A172 (cell line): ENCODE measurements at places on chromosomes 5 and 9. TPM values are rescaled to one million over a fixed set of nuclear protein-coding genes. Genes with fewer than 3 reads are reported as not detected.
A peak's percentile ranks its signal among the peaks of the same experiment; 100 is the strongest.

DNA sequence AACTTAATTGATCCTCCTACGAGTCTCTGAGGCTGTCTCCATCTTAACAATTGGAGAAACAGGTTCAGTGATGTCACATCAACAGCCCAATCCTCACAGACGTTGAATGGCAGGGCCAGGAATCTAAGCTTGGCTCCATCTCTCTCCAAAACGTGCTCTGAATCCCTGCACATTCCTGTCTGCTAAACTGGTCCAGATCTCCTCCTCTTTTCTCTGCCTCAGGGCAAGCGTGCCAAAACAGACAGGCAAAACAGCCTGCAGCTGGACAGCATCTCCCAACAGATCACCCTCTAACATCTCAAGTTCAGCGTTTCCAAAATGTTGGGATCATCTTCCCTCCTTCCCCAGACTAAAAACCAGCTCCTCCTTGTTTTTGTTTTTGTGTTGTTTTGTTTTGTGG is 6.6 kb downstream of the FBP1 start:
- DNase-seq = no peak

DNA sequence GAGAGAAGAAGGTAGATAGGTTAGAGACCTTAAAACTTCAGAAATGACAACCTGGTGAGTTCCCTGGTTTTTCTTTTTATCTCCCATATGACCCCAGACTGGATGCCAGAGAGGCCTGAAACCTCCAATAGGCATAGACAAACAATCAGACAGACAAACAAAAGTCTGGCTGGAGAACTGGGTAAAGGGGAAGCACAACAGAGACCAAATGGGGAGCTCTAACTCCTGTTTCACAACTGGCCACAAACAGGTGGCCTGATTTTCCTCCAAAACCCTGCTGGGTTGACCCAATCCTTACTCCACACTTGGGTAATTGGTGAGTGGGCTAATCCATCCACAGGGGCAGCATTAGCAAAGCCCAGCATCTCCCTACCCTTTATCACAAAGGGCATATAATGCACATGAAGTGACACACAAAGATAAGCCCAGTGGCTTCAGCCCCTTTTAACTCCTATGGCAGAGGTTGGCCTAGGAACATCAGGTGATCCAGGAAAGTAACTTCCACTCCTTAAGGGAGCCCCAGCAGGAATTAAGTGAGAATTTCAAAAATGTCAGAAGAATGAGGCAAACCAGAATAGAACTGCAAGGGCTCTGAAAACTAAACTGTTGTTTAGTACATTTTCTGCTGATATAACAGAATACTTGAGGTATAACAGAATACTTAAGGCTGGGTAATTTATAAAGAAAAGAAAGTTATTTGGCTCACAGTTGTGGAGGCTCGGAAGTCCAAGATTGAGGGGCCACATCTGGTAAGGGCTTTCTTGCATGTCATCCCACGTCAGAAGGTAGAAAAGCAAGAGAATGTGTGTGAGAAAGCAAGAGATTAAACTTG is 60.9 kb upstream of the ROR2 start:
- no peak for DNase-seq

DNA sequence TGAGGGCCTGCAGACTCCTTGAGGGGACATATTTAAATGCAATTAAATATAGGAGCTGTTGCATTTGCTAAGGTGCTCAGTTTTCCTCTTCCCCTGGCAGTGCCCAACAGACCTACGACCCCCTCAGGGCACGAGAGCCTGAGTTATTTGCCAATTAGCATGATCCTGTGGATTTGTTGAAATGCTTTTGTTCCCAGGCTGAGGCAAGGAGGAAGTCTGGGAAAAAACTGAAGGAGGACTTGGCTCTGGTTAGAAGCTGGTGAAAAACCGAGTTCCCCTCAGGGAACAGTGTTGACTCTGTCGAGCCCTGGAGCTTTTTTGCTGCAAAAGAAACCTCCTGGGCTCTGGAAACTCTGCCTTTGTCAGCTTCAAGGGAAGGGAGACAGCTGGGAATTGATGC is 103.6 kb upstream of the SHB start:
- DNase-seq = no peak

ADGRD2 gene
- not detected in 2 replicates for total RNA-seq

PDE8B gene
- 0.05 TPM in 1 of 2 replicates, not detected in the other for total RNA-seq

DDX4 gene
- not detected in 2 replicates for total RNA-seq

DNA sequence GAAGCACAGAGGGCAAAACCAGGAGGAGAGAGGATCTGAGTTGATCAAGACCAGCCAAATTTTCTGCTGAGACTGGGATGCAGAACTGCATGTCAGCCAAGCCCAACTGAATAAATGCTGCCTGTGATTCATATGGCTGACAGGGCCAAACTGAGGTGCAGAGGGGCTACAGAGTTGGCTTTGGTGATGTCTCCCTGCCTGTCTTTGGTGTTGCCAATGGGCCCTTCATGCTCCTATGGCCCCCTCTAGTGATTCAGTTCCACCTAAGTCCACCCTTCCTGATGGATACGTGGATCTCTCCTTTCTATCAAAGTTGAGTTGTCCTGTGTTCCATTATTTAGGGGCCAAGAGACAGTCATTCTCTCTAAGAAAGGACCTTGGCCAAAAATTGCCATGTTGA is 163.6 kb upstream of the TLE4 start:
- no peak for DNase-seq

- no peak for DNase-seq
Observed at GRCh38 chr5:150490754-150491153, 17.2 kb upstream of the NDST1 start.

DNA sequence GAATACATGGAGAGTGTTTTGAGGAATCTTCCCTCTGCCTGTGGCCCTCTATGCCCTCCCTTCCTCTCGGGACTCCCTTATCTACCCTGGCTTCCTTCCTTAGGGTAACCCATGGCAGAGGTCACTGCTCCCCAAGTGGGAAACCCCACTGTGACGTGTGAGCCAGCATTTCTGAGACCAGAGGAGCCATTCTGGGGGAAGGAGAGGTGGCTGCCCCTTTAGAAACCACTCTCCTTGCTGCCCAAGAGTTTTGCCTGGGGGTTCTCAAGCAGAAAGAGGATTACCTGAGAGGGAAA is 23.1 kb downstream of the CCNJL start:
- DNase-seq = no peak

CHSY3 gene
- 2.4 and 2.8 TPM in 2 replicates for total RNA-seq

POLK gene
- total RNA-seq = 36.1 and 36.7 TPM in 2 replicates

GRCh38 chr9:79489261-79490000 is 82.3 kb upstream of the TLE4 start:
- DNase-seq = peak; percentile 92

DNA sequence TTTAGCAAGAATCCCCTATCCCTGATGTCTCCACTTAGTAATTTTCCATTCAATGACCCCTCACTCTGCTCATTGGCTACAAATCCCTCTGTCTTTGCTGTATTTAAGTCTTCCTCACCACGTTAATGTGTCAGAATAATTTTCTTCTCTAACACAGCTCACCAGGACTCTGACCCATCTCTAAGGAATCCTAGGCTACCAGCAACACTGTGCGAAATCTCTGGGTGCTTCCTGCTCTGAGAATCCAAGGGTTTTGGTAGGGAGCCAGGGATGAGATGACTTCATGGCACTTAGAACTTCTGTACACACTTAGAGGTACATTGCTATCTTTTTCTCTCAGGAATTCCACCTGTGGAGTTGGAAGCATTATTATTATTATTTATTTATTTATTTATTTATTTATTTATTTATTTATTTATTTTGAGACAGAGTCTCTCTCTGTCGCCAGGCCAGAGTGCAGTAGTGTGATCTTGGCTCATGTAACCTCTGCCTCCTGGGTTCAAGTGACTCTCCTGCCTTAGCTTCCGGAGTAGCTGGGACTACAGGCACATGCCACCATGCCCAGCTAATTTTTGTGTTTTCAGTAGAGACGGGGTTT is 53.5 kb downstream of the FOXI1 start:
- peak; percentile 90 for DNase-seq

DNA sequence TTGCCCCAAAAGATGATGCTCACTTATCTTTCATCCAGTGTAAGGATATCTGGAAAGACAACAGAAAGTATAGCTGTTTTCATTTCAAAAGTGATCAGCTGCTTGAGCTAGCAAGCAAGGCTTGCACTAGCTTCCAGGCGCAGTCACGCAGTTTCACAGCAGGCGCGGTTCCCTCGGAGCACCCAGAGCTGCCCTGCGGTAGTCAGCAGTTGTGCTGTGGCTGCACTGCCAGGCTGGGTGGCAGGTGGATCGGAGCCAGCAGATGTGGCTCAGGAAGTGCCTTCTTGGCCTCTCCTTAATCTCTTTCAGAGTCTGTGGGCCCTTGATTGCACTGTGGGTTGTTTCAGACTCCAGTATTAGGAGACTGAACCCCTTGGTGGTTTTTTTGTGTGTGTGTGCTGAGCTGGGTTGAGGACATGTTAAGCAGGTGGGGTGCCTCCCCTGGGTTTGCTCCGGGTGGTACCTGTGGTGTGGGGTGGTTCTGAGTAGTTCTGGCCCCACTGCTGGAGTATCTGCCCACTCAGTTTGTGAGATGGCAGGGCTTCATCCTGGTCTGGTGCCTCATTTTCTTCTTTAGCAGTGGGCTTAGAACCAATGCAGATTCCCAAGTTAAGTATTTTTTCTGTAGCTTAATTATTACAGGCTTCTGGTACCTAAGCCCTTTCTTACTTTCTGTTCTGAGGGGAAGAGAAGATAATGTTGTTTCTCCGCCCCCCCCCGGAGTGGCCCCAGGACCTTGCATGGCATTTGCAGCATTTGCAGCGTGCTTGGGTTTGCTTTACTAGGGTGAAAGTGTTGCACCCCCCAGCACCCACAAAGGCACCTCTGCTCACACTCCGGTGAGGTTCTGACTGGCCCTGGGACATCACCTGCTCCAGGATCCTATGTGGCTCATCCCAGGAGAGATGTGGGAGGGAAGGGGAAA is 16.4 kb downstream of the TENT4A start:
- DNase-seq = peak; percentile 51

GRCh38 chr5:94263068-94263467 is 355.3 kb downstream of the KIAA0825 start:
- DNase-seq = no peak

- no peak for DNase-seq
Observed at GRCh38 chr9:35652829-35653209, 2.1 kb upstream of the SIT1 start.

GRCh38 chr5:6714226-6715041 is 1.2 kb downstream of the TENT4A start:
- no peak for DNase-seq

DNA sequence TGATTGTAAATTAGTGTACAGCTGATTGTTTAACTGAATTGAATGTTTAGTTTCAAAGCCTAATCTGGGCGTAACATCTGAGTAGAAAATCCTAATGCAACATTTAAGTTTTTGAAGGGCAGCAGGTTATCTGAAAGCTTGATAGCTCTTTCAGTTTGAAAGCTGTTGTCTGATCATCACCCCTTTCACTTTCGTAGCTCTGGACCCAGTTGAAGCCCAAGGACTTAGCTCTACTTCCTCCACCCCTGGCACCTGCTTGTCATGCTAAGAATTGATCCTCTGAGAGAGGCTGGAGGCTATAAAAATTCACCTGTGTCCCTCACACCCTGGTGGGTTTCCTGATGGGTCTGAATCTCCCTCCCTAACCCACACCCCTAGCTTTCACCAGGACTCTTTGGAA is 86.0 kb downstream of the ZFAND5 start:
- DNase-seq = no peak

DNA sequence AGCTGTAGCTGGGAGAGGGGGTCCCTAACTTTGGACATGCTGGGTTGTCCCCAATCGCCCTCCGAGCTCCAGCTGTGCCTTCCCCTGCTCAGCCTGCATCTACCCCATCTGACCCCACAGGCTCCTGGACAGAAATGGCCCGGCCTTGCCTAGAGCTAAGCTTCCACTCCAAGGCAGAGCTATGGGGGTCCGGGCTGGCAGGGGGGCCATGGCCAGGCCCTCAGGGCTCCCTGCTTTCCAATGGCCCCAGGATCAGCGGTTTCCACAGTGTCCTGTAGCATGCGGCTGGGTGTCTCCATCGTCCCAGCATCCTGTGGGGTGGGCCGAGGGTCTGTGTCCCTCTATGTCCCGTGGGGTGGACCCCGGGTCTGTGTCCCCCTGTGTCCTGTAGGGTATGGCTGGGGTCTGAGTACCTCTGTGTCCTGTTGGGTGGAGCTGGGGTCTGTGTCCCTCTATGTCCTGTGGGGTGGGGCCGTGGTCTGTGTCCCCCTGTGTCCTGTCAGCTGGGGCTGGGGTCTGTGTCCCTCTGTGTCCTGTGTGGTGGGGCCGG is 130.6 kb downstream of the RXRA start:
- no peak for DNase-seq

- no peak for DNase-seq
Observed at GRCh38 chr5:168347368-168348083, 56.1 kb downstream of the WWC1 start.

GRCh38 chr9:129446828-129447550 is 173.9 kb downstream of the C9orf50 start:
- no peak for DNase-seq

GRCh38 chr9:14633148-14633547 is 60.1 kb downstream of the ZDHHC21 start:
- no peak for DNase-seq

STOM gene
- 110 and 157 TPM in 2 replicates for total RNA-seq
